Kidney epithelial cell (primary cell): ENCODE measurements at places on chromosomes 5 and 9. TPM values are rescaled to one million over a fixed set of nuclear protein-coding genes. Genes with fewer than 3 reads are reported as not detected.

Gene PCDHGB3
- total RNA-seq = 1.3 and 3.6 TPM in 2 replicates

DNA sequence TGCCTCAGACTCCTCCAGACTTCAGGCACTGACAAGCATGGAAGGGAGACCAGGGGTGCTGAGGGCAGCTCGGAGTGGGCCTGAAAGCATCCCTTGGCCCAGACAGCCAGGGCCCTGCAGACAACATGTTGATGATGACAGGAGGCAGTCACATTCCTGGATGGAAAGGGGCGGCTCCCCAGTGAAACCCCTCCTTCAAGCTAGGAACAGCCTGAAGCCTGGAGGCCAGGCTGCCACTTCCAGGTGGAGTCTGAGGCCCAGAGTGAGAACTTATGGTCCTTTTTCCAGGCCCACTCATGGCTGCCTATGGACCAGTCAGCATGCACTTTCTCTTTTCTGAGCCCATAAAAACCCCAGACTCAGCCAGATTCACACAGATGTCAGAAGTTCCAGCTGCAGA, 104.2 kb upstream of the HCN1 start:
- DNase-seq = no peak

GRCh38 chr9:117681888-117682287, 22.3 kb upstream of the TLR4 start:
- no peak for DNase-seq

DNA sequence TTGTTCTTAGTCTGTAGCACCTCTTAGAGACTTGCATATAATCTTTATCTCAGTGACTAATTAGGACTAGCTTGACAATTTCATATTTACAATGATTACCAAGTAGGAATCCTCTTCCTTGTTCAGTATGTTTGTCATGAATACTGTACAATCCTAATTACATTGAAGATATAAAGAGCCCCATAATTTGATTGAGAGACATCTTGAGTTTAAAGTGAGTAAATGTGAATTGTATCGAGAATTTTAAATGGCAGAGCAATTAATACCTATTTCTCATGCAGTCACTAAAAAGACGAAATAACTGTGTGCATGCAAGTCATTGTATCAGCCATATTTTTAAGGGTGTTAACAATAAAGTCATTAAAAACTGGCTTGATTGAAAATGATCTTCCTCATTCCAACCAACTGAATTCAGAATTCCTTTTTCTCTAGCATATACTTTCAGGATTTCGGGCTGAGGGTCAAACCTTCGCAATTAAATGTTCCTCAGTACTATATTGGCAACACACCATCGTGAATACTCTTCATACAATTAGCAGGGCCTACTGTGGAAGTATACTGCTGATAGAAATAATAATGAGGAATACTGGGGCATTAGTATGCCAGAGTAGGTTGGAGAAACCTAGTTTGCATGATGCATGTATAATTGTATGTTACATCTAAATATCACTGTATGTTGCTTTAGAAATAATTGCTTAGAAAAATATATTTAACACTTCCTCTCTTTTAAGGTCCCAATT, 284.7 kb upstream of the TMEM161B start:
- no peak for DNase-seq

- DNase-seq = no peak
Observed at GRCh38 chr9:38439291-38439915, 15.1 kb upstream of the IGFBPL1 start.

DNA sequence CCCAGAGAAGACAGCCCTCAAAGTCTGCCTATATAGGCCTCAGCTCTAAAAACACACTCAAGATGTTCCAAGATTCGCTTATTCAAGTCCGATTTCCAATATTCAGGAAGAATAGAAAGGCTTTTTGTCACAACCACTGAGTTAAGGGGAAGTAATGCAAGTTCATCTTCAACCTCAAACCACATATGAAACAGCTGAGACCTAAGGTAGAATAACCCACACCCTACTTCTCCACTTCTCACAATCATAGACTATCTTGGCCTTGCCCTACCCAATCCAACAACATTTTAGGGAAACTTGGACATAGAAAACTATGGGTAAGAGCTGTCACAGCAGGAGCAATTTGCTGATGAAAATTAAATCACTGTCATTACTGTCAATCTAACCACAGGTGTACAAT, 152.0 kb upstream of the LRRTM2 start:
- DNase-seq = no peak

Gene WNT8A
- total RNA-seq = not detected in 2 replicates

GRCh38 chr9:14418301-14418940, 104.5 kb upstream of the NFIB start:
- no peak for DNase-seq

GRCh38 chr9:109475526-109475925, 22.6 kb downstream of the PTPN3 start:
- no peak for DNase-seq

DNA sequence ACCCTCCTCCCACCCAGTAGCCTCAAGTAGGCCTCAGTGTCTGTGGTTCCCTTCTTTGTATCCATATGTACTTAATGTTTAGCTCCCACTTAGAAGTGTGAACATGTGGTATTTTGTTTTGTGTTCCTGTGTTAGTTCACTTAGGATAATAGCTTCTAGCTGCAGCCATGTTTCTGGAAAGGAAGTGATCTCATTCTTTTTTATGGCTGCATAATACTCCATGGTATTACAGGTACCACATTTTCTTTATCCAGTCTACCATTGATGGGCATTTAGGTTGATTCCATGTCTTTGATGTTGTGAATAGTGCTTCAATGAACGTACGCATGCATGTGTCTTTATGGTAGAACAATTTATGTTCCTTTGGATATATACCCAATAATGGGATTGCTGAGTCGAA, 74.8 kb downstream of the SLC12A2 start:
- DNase-seq = no peak

DNA sequence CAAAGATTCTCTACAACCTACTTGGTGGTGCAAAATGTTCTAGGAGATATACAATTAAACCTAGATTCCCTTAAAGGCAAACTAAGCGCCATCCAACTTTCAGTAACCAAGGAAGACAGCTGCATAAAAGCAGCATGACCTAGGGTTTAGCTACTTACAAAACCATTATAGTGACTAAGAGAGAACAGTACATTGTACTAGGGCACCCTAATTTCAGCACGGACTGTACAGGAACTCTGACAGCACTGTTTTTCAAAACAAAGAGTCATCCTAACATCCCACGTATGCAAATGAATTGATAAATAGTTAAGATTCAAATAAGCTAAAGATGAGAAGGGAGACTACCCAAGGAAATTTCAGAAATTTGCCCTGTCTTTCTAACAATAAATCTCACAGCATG, 30.0 kb downstream of the STRBP start:
- no peak for DNase-seq

Gene FOXE1
- total RNA-seq = 0.04 and 0.14 TPM in 2 replicates
